Activated CD4-positive, alpha-beta T cell treated with anti-CD3 and anti-CD28 coated beads, Interleukin-2, amount 50 U/mL, for 4 hours (primary cell): ENCODE measurements at places on chromosomes 2 and 18.

DNA sequence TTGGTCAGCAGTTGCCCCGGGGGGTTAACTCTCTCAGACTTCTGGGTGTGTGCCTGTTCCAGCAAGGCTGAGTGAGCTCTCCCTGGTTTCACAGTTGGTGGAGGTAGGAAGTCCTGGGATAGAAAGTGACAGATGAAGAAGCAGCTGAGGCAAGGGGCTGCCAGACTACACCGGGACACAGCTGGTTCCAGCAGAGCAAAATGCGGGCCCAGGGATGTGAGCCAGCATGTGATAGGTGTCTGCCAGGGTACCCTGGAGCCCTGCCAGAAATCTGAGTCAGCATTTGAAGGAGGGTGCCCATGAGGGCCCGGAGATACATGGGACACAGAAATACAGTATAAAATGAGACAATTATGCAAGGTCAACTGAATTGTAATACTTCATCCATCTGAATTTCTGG is 79.3 kb upstream of the LGALSL start:
- DNase-seq = no peak

GRCh38 chr2:234641086-234641485 is 144.2 kb upstream of the ARL4C start:
- DNase-seq = no peak

DNA sequence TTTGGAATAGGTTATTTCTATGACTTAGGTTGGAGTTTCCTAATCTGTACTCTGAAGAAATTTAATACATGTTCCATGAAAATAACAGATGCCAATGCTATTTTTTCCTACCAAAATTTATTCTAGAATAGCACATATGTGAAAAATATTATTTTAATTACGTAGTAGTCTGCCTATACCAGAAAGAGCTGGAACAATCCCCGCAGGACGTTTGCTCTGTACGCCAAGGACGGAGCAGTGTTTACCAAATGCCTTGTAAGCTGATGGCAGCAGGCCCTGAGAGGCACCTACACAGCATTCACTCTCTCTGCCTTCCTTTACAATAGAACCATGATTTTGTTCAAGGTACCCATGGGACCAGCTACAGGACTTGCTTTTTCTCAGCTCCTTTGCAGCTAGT is 16.8 kb upstream of the SLC1A4 start:
- DNase-seq = no peak

DNA sequence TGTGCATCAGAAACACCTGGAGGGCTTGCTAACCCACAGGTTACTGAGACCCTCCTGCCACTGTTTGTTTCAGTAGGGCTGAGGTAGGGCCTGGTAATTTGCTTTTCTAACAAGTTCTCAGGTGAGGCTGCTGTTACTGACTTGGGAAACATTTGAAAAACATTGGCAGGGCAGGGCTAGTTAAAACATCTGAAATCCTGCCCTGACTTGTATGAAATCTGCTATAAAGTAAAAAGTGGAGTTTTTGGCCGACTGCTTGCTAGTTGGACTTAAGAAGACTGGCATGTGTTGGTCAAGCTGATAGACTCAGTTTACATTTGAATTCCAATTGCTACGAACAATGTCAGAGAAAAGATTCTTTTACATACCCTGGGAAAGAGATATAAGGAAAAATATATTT is 111.6 kb upstream of the DLX2 start:
- no peak for DNase-seq

GRCh38 chr2:61538920-61539520 is 864 bp upstream of the XPO1 start:
- DNase-seq = peak; percentile 55

GRCh38 chr2:216736326-216736725 is 41.0 kb upstream of the IGFBP5 start:
- DNase-seq = no peak

DNA sequence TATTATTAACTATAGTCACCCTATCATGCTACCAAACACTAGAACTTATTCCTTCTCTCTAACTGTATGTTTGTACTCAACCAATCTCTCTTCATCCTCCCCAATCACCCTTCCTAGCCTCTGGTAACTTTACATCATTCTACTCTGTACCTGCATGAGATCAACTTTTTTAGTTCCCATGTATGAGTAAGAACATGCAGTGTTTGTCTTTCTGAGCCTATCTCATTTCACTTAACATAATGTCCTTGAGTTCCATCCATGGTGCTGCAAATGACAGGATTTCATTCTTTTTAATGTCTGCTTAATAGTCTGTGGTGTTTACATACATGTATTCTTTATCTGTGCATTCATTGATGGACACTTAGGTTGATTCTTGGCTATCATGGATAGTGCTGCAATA is 108.9 kb upstream of the RFX8 start:
- DNase-seq = no peak

- no peak for DNase-seq
Measured at GRCh38 chr18:74152857-74153256, 4.5 kb downstream of the TIMM21 start.

DNA sequence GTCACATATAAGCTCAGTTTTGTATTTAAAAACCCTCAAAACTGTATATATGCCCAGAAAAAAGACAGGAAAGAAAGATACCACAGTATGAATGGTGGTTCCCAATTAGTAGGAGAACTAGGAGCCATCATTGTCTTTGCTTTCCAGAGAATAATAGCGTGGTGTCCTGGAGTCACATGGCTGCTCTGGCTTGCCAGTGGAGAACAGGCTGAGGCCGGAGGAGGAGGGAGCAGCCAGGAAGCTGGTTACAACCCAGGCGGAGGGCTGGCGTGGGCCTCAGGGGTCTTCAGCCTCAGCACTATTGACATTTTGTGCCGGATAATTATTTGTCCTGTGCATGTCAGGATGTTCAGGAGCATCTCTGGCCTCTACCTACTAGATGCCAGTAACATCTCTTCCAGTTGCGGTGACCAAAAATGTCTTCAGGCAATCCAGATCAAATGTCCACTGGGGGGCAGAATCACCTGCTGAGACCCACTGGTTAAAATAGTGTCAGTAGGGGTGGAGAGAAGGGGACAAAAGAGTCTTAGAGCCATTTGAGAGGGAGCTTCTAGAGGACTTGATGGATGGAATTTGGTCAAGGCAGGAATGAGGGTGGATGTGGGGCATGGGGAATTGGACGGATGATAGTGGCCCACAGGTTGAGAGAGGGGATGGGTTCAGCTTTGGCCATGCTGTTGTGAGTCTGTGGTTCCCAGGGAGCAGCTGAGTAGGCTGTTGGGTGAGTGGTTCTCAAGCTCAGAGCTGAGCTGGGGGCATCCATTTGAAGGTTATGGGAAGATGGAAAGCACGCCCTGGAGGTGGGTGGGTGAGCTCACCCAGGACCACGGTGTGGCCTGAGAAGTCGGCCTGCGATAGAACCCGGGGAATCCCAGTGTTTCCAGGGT is 144.9 kb downstream of the AGAP1 start:
- no peak for DNase-seq

DNA sequence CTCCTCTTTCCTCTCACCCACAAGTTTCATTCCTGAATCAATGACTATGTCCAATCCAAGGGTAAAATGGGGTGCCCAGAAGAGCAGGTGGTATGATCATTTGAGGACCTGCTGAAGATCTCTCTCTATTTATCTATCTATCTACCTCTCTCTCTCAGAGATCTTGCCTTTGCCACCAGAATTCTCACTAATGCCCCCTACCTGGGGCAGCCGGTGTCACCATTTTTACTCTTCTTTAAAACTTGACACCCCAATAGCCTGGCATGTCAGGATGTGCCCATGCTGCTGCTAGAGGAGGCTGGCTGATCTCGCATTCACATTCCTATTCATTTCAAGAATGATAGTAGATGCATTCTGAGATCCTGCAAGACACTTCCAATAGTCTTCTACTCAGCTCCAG is 24.3 kb upstream of the RPIA start:
- DNase-seq = no peak
